T-helper 17 cell (primary cell): ENCODE measurements at places on chromosomes 5 and 9.

GRCh38 chr5:56585999-56586691 is 229.2 kb upstream of the MAP3K1 start:
- DNase-seq, result no peak

DNA sequence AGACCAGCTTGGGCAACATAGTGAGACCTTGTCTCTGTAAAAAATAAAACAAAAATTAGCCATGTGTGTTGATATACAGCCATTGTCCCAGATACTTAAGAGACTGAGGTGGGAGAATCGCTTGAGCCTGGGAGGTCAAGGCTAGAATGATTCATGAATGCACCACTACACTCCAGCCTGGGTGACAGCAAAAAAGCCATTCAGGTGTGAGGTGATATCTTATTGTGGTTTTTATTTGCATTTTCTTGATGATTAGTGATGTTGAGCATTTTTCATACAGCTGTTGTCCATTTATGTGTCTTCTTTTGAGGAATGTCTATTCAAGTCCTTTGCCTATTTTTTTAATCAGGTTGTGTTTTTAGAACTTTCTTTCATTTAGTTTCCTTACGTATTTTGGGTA is 23.2 kb downstream of the MTAP start:
- no peak for DNase-seq

DNA sequence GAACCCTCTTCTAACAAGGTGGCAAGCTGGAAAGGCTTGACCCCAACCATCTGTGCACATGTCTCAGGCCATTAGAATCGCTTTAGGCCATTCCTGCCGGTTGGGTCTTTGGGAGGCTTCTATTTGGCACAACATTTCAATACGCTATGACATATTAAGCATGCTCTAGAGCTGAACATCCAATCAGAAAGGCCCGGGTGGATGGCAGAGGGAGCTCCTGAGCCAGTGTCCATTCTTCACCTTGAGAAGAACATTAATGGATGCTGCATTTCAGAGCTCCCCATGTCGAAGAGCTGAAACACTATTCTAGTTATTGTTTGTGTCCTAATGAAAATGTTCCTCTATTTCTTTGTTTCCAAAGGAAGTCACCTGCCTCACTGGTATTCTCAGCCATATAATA is 12.8 kb downstream of the SPATA9 start:
- DNase-seq, result no peak

DNA sequence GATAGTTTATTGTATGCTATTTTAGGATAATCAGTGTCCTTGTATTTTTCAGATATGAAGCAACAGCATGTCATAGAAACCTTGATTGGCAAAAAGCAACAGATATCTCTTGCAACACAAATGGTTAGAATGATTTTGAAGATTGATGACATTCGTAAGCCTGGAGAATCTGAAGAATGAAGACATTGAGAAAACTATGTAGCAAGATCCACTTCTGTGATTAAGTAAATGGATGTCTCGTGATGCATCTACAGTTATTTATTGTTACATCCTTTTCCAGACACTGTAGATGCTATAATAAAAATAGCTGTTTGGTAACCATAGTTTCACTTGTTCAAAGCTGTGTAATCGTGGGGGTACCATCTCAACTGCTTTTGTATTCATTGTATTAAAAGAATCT is 14.5 kb downstream of the CCT5 start:
- no peak for DNase-seq

GRCh38 chr5:115084246-115084793 is 85.4 kb downstream of the TRIM36 start:
- no peak for DNase-seq

DNA sequence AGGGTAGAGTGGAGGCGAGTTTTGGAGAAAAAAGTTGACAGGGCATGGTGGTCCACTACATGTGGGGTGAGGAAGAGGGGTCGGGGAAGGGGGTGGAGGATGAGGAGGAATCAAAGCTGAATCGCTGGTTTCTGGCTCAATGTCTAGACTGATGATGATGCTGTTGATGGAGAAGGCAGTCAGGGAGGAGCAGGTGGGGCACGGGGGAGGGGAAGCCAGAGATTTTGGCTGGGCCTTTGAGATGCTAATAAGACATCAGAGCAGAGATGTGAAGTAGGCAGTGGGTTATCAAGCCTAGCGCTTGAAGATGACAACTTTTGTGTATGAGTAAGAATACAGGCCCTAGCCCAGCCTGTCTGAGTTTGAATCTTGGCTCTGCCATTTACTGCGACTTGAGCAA is 32.4 kb upstream of the TTC23L start:
- DNase-seq, result no peak

DNA sequence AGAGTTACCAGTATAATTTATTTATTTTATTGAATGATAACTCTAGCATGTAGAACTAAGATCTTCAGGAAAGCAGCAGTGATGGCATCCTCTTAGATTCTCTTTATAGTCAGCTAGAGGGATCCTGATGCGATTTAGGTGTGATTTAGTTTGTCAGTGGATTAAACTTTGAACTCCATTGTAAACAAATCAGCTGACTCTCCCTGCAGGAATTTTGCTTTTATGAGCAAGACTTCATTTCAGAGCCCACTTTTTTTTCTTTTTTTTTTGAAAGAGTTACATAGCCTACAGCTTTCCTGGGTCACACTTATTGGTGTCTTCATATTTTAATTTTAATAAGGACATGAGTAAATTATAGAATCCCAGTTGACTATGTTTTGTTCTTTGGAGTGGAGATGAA is 93.8 kb upstream of the SEMA6A start:
- no peak for DNase-seq

DNA sequence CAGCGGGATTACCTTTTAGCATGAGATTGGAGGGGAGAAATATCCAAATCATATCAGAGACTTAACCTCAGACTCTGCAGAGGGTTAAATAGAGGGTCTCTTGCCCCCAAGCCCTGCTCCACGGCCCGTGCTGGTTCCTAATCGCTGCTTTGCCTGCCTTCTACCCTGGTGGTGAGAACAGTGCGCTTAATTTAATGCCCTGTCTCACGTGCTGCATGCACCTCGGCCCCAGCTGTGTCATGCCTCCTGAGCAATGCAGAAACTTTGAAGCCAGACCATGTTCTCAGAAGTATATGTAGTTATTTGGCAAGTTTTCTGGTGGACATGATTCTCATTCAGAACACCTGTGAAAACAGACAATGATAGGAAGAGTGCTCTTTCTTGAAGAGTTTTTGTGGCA is 1.4 kb downstream of the OTULIN start:
- DNase-seq, result peak; percentile 46

- no peak for DNase-seq
Measured at GRCh38 chr9:1469996-1470395, 419.8 kb downstream of the DMRT2 start.

DNA sequence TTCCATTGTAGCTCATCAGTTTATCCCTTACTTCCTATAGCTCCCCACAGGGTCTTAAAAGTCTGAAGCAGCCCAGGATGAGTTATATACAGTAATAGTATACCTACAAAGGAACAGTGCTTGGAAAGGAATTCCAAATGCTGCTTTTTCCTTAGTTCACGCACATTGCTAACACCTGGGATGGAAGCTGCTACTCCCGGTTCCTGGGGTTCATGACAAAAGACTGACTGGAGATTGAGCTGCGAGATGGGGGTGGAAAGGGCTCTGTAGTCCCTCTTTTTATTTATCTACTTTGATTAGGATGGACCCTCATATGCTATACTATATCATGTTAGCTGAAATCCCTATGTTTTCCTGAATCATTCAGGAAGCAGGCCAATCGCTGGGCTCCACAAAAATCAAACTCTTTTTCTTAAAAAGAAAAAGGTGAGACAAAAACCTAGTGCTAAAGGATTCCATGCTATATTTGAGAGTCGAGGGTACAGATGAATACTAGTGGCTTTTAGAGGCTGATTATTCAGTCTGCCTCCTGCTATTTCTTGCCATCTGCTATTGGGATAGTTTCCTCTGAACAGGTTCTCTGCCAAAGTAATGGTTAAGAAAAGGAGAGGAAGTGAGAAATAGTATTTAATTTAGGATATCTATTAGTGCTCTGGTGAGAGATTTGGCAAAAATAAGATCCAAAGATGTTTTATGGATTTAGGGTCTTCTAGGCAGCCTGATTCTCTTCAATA is 81.2 kb downstream of the MRPS27 start:
- no peak for DNase-seq

- DNase-seq, result no peak
Measured at GRCh38 chr5:81233080-81233634, at the start of gene CKMT2. Gene CKMT2, plus strand, starts transcription at chr5:81233322. Its CDS starts 17,811 bp downstream, at chr5:81251133.

- DNase-seq, result no peak
Measured at GRCh38 chr9:132740526-132741309, 70.5 kb downstream of the GTF3C4 start.

DNA sequence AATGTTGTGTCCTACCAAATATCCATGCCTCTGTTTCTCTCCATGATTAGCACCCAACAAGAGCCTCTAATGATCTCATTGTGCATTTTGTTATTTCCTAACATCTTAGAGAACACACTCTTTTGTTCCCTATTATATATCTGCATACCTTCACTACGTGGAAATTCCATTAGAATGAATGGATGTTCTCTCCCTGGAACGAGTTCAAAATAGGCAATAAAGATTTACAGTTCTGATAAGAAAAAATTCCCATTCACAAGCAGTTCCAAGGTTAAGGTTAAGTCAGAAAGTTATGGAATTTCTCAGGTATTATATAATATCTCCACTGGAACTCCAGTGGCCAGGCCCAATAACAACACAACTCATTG is 83.7 kb downstream of the TRPM6 start:
- DNase-seq, result no peak

DNA sequence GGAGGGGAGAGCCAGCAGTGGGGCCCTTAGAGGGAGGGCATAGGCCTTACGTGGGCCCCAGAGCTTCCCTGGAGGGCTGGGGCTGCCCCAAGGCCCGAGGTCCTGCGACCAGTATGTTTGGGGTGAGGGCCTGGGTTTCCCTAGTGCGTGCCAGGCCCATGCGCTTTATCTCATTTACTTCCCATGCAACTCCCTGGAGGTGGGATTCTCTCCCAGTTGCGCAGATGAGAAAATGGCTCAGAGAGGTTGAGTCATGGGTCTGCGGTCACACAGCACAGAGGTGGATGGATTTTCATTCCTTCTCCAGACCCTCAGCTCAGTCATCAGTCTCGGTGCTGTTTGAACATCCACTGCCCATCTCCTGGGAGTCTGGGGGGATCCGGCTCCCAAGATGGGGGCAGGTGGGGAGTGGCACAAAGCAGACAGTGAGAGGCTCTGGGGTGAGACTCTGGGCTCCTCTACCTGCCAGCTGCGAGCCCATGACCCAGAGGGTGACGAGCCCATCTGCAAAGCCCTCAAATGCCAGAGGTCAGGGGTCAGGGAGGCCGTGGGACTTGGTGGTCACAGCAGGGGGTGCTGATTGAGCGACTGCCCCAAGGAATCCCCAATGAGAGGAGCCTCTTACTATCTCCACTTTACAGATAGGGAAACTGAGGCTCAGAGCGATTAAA is 171.2 kb downstream of the GAPVD1 start:
- DNase-seq, result no peak

DNA sequence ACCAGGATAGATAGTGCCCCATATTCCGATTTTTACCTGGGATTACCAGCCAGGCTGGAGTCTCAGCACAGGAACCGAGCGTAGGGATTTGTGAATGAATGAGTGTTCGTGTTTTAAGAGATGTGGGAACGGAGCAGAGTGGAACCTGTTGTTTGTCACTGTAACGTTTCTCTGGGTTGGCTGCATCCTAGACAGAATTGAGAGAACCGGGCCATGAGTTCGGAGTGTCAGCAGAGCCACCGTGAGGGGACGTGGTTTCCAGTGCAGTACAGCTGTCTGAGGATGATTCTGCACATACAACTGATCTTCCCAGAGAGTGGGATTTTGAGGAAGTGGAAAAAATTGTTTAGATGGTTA is 1.2 kb downstream of the PDE8B start:
- no peak for DNase-seq

DNA sequence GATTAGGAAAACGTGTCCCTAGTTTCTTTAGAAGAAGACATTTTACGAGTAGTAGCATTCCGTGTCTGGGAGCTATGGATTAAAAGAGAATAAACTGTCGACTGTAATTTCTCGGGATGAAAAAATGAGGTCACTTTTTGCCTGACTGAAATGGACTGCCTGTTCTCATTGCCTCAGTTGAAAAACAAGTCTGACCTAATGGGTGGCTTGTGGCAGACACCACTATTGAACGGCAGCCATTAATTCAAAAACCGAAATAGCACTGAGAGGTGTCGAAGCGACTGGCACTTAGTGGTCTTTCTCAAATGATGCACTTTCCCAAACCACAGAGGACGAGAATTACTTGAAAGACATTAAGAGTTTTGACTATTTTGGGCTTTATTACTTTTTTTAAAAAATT is 35.4 kb downstream of the OSTF1 start:
- no peak for DNase-seq

GRCh38 chr9:137286975-137287383 is 9.5 kb downstream of the TOR4A start:
- DNase-seq, result no peak

GRCh38 chr5:87151547-87151946 is 116.1 kb upstream of the RASA1 start:
- DNase-seq, result no peak

DNA sequence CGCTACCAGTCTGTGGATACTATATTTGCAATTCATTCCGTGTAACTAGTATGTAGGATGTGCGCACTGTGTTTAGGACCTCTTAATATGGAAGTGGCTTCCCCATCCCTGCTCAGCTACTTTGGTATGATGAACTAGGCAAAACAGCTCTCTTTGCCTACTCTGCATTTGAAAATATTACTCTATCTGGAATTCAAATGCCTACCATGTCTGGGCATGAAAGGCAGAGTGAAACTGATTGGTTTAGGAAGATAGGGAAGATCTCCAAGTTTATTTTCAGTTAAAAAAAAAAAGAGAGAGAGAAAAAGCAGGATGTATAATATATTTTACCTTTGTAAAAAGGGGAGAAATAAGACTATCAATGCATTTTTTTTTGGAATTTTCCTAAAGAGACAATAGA is 74.1 kb upstream of the ELL2 start:
- no peak for DNase-seq

DNA sequence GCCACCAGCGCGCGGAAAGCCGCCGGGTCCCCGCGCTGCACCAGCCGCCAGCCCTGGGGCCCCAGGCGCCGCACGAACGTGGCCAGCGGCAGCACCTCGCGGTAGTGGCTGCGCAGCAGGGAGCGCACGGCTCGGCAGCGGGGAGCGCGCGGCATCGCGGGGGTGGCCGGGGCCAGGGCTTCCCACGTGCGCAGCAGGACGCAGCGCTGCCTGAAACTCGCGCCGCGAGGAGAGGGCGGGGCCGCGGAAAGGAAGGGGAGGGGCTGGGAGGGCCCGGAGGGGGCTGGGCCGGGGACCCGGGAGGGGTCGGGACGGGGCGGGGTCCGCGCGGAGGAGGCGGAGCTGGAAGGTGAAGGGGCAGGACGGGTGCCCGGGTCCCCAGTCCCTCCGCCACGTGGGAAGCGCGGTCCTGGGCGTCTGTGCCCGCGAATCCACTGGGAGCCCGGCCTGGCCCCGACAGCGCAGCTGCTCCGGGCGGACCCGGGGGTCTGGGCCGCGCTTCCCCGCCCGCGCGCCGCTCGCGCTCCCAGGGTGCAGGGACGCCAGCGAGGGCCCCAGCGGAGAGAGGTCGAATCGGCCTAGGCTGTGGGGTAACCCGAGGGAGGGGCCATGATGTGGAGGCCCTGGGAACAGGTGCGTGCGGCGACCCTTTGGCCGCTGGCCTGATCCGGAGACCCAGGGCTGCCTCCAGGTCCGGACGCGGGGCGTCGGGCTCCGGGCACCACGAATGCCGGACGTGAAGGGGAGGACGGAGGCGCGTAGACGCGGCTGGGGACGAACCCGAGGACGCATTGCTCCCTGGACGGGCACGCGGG is at the start of gene TERT:
Gene TERT, minus strand, starts transcription at position 234 of the 815 bp plus-strand sequence. Its CDS starts 79 bp downstream, at position 155.
- peak; percentile 62 for DNase-seq
